ENCODE measurements at places on chromosomes 12 and 14. TPM values are rescaled to one million over a fixed set of nuclear protein-coding genes. Genes with fewer than 3 reads are reported as not detected.
A peak's percentile ranks its signal among the peaks of the same experiment; 100 is the strongest.

GRCh38 chr12:104737113-104737512 lies 221.0 kb downstream of the SLC41A2 start:
- no peak for DNase-seq

- DNase-seq: no peak
Observed at GRCh38 chr14:86770186-86770585, 1222.8 kb downstream of the GALC start.

Gene TMPRSS12
- total RNA-seq: not detected

DNA sequence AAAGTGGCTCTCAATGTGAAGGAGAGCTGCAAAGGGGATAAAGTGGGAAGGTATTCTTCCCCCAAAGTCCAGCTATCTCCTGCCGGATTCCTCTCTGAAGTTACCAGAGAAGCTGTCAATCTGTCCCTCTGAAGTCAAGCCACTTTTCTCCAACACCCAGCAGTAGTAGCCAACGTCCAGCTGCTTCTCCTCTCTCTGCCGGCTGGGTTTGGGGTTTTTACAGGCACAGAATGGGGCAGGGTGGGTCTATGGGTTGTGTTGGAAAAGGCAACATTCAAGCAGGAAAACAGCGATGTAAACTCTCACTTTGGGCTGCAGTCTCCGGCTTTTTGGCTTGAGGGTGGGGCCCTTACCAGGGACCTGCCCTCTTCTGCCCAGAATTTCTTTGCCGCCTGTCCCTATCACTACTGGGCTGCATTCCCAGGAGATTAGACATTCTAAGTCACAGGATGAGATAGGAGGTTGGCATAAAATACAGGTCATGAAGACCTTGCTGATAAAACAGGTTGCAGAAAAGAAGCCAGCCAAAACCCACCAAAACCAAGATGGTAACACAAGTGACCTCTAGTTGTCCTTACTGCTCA lies 16.3 kb downstream of the CAPZA3 start:
- DNase-seq: no peak

Gene NPFF
- not detected for total RNA-seq

Gene TGM1
- total RNA-seq: 0.05 TPM

DNA sequence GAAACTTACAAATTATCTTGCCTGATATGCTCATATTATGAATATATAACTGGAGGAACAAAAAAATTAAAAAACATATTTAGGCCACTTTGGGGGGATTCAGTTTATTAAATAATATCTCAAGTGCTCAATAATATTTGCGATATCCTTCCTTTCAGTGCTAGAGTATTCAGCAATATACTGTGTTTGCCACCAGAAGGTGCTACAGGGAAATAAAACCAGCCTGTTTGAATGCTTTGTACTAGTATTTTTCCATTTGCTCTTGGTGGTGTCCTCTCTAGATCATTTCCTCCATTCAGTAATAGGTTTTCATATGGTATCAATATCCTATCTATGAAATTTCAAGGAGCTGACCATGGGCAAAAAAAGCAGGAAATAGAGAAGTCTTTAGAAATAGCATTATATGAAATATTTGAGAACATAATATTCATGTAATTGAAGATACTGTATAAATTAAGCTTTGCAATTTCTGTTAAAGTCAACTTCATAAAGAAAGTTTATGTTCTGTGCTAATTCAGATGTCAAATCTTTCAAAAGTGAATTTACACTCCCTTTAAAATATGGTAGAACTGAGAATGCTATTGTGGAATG lies 106.2 kb upstream of the NAV3 start:
- DNase-seq: peak; percentile 42

- DNase-seq: no peak
Observed at GRCh38 chr12:101424620-101425019, 17.0 kb upstream of the ARL1 start.

DNA sequence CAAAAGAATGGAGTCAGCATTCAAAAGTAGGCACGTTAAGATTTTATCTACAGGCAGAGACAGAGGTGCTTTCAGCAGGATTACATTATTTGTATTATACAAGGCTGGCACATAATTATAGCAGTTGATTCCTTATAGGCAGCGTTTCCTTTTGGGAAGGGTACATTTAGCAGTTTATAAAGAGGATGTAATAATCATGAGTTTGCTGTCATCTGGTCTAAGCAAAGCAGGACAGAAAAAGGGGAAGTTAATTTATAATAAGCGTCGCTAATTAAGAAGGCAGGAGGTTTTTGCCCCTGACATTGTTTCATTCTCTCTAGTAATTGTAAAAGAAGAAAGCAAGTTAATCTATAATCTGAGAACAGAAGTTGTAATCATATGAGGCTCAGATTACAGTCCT lies 259.9 kb upstream of the MDGA2 start:
- DNase-seq: no peak

DNA sequence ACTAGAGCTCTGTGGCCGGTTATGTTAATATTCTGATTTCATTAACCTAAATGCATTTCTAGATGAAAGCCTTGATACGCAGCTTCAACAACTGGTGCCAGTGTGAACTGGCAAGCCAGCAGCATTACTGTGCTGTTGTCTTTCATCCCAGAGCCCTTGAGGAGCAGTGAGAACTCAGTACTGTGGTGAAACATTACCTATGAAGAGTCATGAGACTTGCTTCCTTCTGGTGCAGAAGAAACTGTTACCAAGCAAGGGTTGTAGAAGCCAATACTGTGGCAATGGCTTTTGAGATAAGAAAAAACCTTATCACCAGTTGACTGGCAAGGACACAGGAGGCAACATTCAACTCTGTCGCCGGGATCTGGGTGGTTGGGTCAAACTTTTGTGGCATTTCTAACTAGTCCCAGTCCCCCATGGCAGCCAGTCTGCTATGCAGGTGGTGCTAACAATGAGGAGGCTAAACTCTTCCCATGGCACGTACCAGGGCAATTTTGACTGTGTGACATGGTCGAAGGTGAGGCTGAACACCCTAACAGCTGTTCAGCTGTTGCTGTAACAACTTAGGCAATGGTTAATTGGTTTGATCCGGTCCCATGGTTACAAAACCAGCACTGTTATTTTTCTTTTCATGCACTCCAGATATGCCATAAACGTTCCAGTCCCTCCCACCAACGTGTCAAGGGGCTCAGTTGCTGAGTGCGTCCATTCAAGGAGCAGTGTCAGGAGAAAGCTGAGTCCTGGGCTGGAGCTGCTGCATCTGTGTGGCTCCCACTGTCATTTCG lies 12.6 kb upstream of the LGALS3 start:
- DNase-seq: no peak

DNA sequence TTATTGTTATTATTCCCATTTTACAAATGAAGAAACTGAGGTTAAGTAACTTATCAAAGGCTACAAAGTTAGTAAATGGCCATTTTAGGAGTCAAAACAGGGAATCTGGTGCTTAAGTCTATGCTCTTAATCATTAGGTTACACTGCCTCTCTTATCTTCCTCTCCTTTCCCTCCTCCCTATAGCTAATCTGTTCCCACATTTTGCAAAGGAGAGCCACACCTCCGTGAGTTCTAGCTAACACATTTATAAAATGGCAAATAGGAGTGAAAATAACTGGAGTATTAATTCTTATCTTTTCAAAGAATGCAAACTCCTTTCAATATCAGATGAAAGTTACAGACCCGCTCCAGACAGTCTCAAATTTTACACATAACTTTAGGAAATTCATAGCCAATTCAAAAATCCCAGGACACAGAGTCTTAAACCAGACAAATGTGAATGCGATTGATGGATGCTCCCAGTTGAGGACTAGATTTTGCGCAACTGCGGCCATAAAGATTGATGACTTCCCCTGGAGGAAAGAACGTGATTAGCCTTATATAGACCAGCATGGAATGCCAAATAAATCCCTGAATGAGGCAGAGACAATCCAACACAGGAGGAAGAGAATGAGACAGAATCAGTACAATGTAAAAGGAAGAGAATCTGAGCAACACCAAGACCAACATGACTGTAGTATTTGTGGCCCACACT lies 225.0 kb upstream of the ARID2 start:
- no peak for DNase-seq

DNA sequence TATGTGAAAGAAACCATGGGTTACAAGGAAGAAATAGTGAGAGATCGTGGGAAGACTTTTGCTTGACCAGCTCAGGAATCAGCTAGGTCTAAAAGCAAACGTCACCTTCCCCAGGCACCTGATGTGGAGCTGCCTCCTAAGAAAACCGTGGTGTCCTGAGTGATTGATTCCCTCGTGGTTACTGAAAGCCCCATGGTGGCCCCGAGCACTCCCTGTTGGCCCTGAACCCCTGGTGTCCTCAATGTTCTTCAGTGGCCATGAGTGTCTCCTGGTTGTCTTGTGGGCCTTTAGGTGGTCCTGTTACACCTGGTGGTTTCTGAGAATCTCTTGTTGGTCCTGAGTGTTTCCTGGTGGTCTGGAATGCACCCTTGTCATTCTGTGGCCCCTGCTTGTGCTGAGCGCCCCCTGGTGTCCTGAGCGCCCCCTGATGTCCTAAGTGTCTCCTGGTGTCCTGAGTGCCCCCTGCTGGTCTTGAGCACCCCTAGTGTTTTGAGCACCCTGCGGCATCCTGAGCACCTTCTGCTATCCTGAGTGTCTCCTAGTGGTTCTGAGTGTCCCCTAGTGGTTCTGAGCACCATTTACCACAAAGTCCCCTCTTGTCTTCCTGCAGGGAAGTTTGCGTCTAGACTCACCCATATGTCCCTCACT lies 518.7 kb downstream of the TMEM121 start:
- DNase-seq: peak; percentile 20

DNA sequence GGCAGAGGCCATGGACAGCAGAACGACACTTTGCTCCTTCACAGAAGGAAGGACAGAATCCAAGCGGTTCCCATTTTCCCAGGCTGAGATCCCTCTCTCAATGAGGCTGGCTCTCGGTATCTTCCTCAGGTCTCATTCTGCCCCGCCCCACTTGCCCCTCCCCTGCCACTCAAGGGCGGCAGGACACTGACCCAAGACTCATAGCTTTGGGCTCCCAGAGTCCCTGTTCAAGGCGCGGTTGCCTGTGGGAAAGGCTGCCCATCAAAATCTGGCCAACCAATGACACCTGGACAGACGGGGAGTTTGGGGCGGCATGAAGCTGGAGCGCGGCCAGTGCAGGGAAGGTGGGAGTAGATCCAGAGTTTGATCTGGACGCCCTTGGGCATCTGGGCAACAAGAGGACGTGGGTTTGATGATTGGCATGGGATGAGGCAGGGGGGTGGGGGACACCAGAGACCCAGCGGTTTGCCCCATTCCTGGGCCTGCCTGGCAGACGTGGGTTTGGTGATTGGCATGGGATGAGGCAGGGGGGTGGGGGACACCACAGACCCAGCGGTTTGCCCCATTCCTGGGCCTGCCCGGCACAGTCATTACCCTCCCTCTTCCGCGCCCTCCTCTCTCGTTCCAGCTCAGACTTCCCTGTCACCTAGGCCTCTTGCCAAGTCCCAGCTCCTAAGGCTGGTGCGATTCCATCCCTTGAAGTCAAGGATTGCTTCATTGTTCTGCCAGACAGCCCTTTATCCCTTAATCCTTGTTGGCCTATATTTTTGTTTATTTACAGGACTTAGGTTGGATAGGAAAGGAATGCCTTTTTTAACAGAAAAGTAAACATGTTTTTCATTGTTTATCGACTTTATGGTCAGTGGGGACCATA lies 92.1 kb downstream of the NINJ2 start:
- peak; percentile 96 for DNase-seq

Gene FRMD6
- 132 TPM for total RNA-seq

DNA sequence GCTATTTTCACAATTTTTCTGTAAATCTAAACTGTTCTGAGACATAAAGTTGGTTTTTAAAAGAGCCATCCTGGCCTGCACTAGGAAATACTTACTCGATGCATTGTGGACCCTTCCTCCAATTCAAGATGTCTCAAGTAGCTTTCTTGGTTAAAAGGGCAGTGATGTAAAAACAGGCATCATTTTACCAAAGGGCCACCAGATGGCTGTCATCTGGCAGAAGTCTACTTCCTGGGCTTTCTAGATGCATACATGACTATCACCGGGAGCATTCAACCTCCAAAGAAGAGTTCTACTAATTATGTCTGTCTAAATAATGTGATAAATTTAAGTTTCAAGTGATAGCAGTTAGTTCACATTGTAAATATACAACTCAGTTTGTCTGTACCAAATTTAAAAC lies 96.8 kb upstream of the FRMD6 start:
- peak; percentile 75 for DNase-seq

GRCh38 chr12:89782807-89783206 lies 74.2 kb upstream of the ATP2B1 start:
- DNase-seq: no peak

- peak; percentile 47 for DNase-seq
Observed at GRCh38 chr12:76685246-76685678, 78.7 kb upstream of the ZDHHC17 start.

DNA sequence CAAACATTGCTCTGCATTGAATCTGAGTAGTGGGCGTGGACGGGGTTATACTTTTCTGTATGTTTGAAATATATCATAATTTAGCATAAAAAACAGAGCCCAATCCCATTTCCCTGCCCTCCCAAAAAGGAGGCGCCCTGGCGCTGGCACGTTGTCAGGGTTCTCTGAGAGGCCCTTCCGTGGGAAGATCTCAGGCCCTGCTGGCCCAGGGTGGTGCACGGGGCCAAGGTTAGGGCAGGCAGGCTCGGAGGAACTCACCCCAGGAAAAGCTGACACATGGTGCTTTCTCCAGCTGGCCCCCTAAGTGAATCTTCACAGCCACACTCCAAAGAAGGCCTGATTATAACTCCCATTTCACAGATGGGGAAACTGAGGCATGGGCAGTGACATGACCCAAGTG lies 17.2 kb downstream of the DIO3 start:
- no peak for DNase-seq

DNA sequence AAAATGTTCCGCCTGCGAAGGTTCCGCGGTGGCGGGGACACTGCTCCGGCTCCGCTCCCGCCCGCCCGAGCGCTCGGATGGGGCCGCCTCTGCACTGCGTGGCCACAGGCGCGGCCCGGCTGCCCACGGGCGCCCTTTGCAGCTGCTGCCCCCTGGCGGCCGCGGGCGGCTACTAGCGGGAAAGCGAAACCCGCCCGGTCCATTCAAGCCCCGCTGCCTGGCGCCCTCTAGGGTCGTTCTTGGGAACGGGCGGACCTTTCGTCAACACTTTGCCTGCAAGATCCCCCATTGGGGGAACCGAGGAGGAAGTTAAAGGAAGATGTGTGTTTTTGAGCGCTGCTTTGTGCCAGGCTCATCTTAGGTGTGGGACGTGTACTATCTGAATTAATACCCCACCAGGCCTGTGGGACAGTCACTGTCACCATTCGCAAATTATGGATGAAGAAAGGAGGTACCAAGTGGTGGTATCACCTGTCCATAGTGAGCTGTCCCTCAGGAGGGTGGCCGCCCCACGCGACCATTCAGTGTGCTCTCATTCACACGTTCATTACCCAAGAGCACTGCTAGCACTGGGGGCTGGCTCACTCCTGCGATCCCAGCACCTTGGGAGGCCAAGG lies 19.4 kb downstream of the GPR132 start:
- peak; percentile 66 for DNase-seq

DNA sequence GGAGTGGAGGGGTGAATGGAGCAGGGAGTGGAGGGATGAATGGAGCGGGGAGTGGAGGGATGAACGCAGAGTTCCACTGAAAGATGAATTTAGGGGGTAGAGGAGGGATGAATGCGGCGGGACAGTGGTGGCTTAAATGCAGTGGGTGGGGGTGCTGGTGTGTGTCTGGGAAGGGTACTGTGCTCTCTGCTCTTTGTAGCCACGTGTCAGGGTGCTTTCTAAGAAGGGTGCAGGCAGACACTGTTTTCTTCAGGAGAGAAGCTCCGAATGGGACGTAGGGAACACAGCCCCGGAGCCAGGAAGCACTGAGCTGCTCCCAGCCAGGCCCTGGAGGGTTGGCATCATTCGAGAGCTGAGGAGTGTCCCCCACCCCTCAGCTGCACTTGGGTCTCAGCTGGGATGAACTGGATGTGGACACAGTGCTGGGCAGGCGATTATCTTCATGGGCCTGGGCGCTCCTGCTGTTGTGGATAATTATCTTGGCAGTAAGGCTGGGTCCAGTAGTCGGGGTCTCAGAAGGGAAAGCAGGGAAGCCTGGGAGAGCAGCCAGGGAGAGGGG lies 9.5 kb upstream of the CEP170B start:
- DNase-seq: no peak

Measured in M059J (cell line).